Muscle of leg (tissue), 16 donors: ENCODE measurements at places on chromosomes 5 and 9. TPM values are rescaled to one million over a fixed set of nuclear protein-coding genes. Genes with fewer than 3 reads are reported as not detected.

OTULINL gene
- polyA plus RNA-seq: 5.5 TPM

GARIN3 gene
- polyA plus RNA-seq: not detected

- DNase-seq: peak; percentile 66
Measured at GRCh38 chr5:312845-313244, 8.7 kb upstream of the AHRR start.

PRR7 gene
- polyA plus RNA-seq: 0.70 TPM

SARDH gene
- 6.9 TPM for polyA plus RNA-seq

- peak; percentile 36 for DNase-seq
Measured at GRCh38 chr5:10289991-10290390, 17.7 kb downstream of the CMBL start.

GRCh38 chr5:94715768-94716167, 97.3 kb downstream of the SLF1 start:
- DNase-seq: no peak

DNA sequence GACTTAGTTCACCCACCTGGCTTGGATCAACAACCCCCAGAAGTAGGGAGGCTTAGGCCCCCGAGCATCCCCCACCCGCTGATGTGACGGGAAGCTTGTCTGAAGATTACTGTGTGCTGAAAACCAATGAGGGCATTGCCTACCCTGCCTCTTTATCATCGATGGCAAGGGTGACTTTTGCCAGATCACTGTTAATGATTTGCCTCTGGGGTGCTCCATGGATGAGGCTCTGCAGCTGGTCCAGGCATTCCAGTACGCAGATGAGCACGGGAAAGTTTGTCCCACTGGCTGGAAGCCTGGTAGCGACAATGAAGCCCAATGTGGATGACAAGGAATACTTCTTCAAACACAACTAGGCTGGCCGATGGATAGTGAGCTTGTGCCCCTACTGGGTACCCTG, 22.0 kb downstream of the RUFY1 start:
- DNase-seq: no peak

ZCCHC10 gene
- 23.5 TPM for polyA plus RNA-seq

SV2C gene
- 0.07 TPM for polyA plus RNA-seq

GRCh38 chr9:37187713-37188439, 67.5 kb downstream of the ZCCHC7 start:
- DNase-seq: no peak

ANKRD55 gene
- polyA plus RNA-seq: 0.53 TPM

GRCh38 chr9:104831681-104832080, 67.8 kb downstream of the NIPSNAP3B start:
- no peak for DNase-seq

DNA sequence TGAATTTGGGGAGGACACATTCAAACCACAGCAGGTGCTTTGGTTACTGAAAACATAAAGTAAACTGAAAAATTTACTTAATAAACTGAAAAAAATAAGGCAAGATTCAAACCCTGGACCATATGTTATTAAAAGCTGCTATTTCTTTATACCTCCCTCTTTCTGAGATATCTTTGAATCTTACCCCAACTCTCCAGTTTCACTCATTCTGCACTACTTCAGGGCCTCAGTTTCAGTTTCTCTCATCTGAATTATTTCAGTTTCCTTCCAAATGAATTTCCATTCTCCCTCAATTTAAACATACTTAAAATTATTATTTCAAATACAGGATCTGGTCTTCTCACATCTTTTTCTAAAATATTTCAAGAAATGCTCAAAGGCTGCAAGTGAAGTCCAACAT, 4.9 kb upstream of the OXCT1 start:
- no peak for DNase-seq

DNA sequence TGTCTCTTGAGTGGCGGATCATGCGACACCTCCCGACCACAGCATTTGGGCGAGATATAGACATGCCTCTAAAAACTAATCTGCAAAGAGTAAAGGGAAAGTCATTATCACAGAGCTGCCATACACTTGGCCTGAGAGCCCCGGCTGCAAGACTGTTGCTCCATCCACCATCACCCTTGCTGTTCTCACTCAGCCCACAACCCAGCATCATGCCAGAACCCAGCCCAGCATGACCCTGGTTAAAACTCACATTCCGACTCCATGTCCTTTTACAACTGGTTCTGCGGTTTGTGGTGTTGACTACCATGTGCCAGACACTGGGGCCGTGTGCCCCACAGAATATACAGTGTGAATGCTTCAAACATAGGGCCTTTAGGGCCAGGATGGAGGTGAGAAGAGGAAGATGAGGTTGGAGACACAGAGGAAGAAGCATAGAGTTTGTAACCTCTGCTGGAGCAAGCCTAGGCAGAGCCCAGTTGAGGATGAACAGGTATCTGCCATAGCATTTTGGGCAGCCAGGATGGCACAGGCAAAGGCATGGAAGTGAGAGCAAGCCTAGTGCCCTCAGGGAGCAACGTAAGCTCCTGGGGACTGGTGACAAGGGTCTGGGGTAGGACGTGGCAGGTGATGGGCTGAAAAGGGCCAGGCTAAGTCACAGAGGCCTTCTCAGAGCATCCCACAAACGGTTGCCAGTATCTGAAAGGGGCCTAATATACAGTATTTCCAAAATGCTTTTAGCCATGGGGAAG, 37.5 kb upstream of the SMU1 start:
- DNase-seq: no peak

DNA sequence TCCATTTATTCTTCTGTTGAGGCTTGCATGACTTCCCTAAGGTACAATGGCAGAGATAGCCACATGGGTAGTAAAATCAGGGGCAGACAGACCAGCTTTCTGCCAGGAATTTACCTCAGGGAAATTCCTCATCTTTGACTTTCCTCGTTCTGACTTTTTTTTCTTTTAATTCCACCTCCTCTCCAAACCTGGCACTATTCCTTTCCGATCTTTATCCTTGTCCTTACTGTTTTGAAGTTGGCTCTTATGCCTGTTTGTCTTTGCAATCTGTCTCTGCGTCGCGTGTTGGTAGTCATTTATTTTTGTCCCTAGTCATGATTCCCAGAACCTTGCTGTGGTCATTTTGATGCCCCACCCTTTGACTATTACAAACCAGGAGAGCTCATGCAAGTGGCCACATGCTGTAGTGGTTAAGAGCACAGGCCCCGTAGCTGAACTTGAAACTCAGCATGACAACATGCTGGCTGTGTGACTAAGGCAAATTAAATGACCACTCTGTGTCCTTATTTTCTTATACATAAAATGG, 19.0 kb downstream of the TMC1 start:
- no peak for DNase-seq

ADAMTS2 gene
- 22.2 TPM for polyA plus RNA-seq

TJP2 gene
- polyA plus RNA-seq: 17.6 TPM
